ENCODE measurements at places on chromosomes 2 and 18. TPM values are rescaled to one million over a fixed set of nuclear protein-coding genes. Genes with fewer than 3 reads are reported as not detected.

Gene IL1F10
- total RNA-seq, result not detected

Gene GPATCH11
- 8.1 TPM for total RNA-seq

Gene CNDP1
- total RNA-seq, result not detected

Gene GPAT2
- total RNA-seq, result not detected

Gene IFT172
- total RNA-seq, result 46.4 TPM

Gene GTF2A1L
- total RNA-seq, result 1.9 TPM

Gene CD207
- not detected for total RNA-seq

Gene FAM124B
- total RNA-seq, result not detected

Gene CCDC148
- total RNA-seq, result 2.2 TPM

Gene RPL37A
- total RNA-seq, result 2,580 TPM

Gene ARHGEF33
- 0.65 TPM for total RNA-seq

Gene VIL1
- total RNA-seq, result 0.57 TPM

Gene ERCC3
- total RNA-seq, result 50.3 TPM

Gene ITPRIPL1
- total RNA-seq, result 0.86 TPM

Gene SULT1C2
- total RNA-seq, result 2.2 TPM

Gene B3GNT7
- total RNA-seq, result 1.5 TPM

Gene EPHA4
- total RNA-seq, result 16.8 TPM

Gene MRPL33
- total RNA-seq, result 51.6 TPM

Gene SLC30A3
- not detected for total RNA-seq

Gene NTSR2
- total RNA-seq, result not detected

Gene TEKT4
- total RNA-seq, result not detected

Gene MC4R
- not detected for total RNA-seq

Gene CAPG
- 32.8 TPM for total RNA-seq

Gene GMCL1
- 16.1 TPM for total RNA-seq

Gene SH3BP4
- total RNA-seq, result 60.1 TPM

Gene CENPA
- total RNA-seq, result 4.6 TPM

Gene EIF2AK3
- total RNA-seq, result 16.3 TPM

Gene GAD1
- total RNA-seq, result not detected

Gene COLEC11
- total RNA-seq, result not detected

Gene KATNAL2
- 7.1 TPM for total RNA-seq

Gene G6PC2
- total RNA-seq, result not detected

Gene ST8SIA3
- not detected for total RNA-seq

Gene UGT1A10
- not detected for total RNA-seq

Gene ANKRD23
- 4.4 TPM for total RNA-seq

Gene OTOS
- total RNA-seq, result not detected

Gene MC5R
- not detected for total RNA-seq

Gene UGT1A4
- not detected for total RNA-seq

Gene ANKRD44
- 16.6 TPM for total RNA-seq
